ENCODE measurements at places on chromosomes 12 and 14.

DNA sequence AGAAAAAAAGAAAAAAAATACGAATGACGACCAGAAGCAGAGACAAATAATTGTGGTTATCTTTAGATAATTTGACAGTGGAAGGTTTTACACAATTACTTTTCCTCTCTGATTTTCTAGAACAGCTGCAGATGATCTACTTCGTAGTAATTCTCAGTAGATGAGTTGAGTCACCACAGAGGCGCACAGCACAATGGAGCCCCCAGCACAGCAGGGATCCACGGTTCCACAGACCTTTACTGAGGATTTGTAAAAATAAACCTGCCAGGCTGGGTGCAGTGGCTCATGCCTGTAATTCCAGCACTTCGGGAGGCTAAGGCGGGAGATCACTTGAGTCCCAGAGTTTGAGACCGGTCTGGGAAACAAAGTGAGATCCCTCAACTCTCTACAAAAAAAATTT, 29.3 kb downstream of the AMN start:
- no peak overlapping the region for H3K27ac ChIP-seq
- no peaks in the 10 kb centered on the region for H3K4me1 ChIP-seq
- H3K27me3 ChIP-seq, result no peaks in the 10 kb centered on the region
- DNase-seq, result no peak
- peaks cover 83% of the 10 kb centered on the region for H3K36me3 ChIP-seq

DNA sequence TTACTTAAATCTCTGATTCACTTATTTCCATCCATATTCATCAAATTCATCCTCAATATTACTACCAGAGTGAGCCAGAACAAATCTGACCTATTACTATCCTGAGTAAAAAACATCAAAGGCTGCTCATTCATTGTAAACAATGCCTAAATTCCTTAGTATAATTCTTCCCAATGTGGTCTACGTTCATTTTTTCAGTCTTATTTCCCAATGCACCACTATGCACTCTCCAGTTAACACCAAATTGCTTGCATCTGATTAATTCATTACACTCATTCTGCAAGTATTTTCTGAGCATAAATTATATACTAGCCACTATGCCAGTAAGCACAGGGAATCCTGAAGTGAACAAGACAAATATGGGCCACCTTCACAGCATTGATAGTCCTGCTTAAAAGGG, 110.0 kb downstream of the EPS8 start:
- no peaks in the 10 kb centered on the region for H3K27me3 ChIP-seq
- no peak for DNase-seq
- no peak overlapping the region for H3K4me3 ChIP-seq
- H3K4me1 ChIP-seq, result peaks cover 24% of the 10 kb centered on the region
- H3K27ac ChIP-seq, result no peak overlapping the region
- peaks cover 16% of the 10 kb centered on the region for H3K36me3 ChIP-seq

DNA sequence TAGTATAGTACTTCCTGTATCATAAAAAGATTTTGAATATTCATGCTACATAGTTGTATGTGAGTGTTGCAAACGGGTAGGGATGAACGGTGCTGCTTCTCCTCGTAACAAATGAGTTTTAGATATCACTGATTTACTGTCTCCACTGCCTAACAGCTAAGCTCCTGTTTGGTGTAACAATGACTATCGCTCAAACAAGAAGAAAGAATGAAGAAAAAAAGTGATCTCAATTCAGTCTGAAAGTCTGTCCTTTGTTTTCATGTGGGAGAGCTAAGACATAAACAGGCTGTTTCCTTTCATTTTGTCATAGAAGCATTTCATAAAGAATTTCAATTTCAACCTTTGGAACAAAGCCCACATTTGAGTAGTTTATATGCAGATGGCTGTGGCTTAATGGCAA, 26.1 kb upstream of the RTRAF start:
- peaks cover 7% of the 10 kb centered on the region for H3K36me3 ChIP-seq
- H3K4me3 ChIP-seq, result no peak overlapping the region
- no peak for DNase-seq

DNA sequence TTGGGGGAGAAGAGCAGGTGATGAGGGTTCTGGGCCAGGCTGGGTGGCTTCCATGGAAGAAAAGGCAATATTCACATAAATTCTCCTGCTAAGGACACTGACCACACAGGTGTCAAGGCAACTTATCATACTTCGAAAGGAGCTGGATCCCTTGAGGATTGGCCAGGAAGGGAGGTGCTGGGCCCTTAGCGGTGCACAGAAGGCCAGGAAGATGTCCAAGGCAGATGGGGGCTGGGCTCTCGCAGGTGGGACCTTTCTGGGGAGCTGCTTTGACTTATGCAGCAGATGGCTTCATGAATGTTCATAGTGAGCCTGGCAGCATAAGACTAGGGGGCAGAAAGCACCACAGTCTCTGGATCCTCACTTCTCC, 3.9 kb downstream of the CD63 start:
- H3K4me1 ChIP-seq, result peaks cover 14% of the 10 kb centered on the region
- H3K36me3 ChIP-seq, result peaks cover 42% of the 10 kb centered on the region
- H3K27ac ChIP-seq, result no peak overlapping the region
- H3K27me3 ChIP-seq, result no peaks in the 10 kb centered on the region
